ENCODE measurements at places on chromosomes 2 and 18.

GRCh38 chr2:178825183-178825582, 18.0 kb upstream of the TTN start:
- peak; percentile 73 for DNase-seq

- DNase-seq, result no peak
Observed at GRCh38 chr2:191791953-191792560, 54.8 kb downstream of the CAVIN2 start.

GRCh38 chr2:84879584-84880394, 1.1 kb downstream of the TRABD2A start:
- DNase-seq, result no peak

DNA sequence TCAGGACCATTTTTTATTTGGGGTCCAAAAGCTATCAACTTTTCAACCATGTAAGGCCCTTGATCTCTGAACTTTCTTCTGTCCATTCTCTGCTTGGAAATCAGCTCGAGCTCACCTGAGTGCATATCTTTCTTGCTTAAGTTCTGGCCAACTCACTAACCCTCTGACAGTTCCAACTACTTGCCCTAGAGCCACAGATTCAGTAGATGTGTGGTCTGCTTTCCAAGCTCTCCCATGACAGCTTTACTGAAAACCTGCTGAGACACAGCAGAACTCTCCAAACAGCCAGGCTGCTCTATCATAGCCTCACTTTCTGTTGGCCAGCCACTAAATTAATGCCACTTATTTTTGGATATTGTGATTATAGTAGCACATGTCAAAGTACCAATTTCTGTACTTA, 21.2 kb upstream of the IKZF2 start:
- no peak for DNase-seq

DNA sequence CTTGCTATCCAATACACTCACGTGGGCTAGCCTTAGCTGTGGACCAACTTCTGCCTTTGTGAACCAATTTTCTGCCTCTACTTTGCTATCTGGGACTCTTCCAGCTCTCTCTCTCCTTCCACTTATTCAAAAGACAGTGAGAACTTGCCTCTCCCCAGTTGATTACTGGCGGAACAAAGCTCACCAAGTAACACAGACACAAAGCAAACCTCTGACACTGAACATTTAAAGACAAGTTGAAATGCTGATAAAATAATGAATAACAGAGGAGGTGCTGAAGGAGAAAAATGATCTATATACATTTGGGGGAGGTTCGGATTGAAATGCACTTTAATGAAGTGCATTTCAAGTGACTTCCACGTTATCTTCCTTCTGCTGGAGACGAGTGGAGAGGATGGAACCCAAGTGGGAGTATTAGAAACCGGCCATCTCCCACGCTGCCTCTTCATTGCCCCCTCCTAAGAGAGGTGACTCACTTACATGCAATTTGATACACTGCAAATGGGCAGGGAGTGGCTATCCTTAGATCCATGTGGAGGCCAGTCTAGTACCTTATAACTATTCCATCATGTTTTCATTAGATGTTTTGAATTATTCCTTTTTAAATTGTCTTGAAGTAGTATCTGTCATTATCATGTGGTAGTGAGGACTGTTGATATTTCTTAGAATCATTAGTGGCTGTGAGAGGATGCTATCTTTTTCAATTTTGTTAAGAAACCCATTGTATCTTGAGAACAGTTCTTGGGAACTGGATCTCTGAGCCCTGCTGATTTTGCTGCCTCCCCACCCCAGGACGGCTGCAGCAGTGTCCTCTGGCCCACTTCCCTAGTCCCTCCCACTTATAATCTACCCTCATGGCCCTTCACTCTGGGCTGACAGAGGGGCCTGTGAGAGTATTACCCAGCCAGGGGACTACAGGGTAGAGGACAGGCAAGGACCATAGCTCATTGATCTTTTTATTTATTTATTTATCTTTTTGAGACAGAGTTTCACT, 6.0 kb upstream of the GLI2 start:
- DNase-seq, result peak; percentile 80

DNA sequence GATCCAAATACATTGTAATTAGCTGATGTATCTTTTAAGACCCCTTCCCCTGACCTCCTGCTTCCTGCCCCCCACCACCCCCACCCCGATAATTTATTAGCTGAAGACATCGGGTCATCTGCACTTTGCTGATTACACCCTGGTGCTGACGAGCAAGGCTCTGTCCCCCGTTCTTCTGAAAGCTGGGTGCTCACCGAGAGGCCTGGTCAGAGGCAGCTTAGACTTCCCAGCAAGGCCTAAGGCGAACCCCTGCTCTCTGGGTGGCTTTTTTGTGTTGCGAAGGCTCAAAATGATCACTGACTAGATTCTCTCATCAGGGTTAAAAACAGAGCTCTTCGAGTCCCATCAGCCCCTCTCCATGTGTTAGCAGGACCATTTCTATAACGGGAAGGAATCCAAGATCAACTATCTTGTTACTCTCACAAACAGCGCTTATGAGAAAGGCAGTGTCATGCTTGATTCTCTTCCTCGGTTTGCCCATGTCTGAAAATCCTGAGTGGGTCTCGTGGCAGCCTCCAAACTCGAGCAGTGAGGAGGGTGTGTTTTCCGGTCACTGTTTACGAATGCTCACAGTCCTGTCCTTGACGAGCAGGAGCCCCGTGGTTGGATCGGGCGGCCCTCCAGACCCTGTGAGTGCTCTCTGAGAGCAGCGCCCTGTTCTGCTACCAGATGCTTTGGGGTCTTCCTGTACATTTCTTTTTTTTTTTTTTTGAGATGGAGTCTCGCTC, 201.6 kb downstream of the HDAC4 start:
- DNase-seq, result no peak

DNA sequence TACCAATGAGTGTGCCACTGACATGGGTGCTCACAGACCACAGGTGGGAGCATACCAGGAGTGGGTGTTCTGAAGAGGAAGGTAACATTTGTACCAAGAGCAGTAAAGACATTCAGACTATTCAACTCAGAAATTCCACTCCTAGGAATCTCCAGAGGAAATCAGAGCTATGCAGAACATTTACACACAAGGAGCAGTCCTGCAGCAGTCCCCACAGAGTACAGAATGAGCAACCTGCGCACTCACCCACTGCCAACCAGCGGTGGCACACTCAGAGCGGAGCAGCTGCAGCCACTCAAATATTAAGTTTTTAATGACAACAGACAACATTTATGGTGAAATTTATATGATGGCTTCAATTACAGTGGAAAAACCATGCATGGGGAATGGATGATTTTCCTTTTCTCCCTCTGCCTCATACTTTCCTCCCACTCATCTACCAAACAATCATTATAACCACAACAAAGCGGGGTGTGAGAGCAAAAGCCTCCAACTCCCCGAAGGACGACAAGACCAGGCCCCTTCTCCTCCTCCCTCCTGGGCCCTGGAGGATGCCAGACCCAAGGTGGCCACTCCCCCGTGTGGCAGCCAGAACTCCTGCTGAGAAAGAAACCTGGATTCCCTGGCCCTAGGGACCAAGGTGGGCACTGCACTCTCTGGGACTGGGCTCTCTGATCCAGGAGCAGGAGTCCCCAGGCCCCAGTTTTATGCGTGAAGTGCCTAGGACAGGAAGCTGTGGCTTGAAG, 5.4 kb downstream of the HS6ST1 start:
- peak; percentile 22 for DNase-seq

- peak; percentile 53 for DNase-seq
Observed at GRCh38 chr2:238820916-238821315, 27.0 kb upstream of the TWIST2 start.

DNA sequence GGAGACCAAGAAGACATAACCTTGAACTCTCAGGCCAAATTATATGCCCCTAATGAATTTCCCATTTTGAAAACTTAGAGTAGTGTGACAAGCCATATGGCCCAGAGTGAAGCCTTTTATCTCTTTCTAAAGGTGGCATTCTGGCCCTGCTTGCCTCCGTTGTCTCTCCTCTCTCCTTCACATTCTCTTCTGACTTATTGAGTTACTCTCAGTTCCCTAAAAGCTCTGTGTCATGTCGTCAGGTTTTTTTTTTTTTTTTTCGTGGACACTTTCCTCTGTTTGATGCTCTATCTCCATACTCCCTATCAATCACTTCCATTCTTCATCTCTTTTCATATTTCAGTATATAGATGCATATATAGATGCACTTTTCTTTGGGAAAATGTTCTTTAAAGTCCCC, 128.1 kb upstream of the RPRM start:
- no peak for DNase-seq

DNA sequence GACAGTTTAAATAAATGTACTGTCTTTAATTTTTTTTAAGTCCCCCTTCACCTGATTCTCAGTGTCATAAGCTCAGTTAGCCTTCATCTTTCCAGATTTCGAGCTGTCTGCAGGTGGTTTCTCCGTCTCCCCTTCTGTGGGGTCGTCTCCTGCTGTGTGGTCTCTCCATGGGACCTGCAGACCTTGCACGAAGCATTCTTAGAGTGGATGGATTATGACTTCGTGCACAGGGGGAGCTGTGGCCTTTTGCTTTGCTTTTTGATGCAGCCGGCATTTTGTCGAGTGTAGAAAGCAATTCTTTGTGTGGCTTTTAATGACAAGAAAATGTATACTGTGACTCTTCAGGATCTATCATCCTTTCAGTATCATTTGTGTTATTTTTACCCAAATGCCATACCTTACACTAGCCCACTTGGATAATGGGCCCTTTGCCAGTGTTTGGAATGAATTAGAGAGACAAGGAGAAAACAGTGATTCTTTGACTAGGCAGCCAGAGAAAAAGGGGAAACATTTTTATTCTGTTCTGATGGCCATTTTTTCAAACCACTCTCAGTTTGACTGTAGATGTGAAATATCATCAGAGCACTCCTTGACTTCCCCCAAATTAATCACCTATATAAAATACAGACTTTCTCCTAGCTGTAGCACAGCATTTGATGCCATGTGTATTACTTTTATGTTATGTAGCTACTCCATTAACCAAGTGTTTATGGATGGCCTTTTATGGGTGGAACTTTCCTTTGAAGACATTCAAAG, 54.3 kb downstream of the ITGA6 start:
- DNase-seq, result no peak

DNA sequence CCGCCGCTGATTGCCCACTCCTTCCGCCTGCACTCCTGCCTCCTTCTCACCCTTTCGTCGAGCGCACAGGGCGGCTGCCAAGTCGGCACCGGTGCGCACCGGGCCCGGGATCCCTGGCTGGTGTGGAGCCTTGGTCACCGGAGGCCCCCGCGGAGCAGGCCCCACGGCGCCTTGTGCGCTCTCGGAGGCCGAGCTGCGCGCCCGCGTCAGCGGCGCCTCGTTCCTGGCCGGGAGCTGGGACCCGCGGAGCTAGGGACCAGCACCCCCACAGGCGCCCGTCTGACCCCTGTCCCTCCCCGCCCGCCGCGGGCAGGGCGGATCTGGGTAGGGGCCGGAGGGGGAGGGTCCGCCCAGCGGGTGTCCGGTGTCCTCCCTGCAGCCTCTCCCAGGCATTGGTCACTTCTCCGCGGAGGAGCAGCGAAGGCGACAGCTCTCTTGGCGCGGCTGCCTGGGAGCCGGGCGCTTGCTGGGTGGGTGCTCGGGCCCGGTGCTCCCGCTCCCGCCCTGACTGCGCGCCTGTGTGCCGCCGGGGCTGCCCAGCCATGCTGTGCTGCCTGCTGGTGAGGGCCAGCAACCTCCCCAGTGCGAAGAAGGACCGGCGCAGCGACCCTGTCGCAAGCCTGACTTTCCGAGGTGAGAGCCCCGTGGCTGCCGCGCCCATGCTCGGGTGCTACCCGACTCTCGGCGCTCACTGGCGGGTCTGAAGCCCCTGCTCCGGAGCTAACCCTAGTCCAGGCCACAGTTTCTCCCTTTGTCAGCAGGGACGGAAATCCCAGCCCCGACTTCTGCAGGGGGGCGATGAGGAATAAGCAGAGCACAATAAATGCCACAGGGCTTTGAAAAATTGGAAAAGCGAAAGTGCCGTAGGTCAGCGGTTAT, 13.2 kb downstream of the DYSF start:
- peak; percentile 36 for DNase-seq

DNA sequence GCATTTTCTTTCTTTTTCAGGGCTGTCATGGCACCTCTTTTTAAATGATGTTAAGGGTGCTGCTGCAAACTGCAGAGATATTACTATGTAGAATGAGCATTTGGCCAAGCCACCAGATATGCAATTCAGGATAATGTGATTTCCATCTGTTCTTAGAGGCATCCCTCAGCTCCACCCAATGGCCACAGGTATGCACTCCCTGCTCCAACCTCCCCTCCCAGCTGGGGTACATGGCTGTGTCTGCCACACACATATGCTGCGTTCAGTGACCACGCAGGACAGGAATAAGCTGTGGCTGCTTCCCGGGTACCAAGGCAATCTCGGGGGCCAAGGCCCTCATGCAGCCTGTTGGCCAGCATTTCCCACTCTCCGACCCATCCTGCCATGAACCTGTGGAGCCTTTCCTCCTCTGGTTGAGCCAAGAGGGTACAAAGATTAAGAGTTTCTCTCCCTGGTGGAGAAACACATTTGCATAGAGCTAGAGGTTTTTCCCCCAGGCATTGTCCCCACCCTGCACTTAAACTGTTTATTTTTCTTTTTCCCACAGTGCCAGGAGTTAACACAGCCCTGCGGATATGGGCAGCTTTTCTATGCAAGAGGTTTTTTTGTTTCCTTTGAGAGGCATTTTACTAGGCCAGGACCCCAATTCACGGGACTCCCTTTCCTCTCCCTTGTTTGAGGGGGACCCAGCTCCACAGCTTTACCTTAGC, 147.0 kb downstream of the GCA start:
- no peak for DNase-seq

GRCh38 chr2:23505984-23506380, 121.0 kb downstream of the KLHL29 start:
- DNase-seq, result no peak

DNA sequence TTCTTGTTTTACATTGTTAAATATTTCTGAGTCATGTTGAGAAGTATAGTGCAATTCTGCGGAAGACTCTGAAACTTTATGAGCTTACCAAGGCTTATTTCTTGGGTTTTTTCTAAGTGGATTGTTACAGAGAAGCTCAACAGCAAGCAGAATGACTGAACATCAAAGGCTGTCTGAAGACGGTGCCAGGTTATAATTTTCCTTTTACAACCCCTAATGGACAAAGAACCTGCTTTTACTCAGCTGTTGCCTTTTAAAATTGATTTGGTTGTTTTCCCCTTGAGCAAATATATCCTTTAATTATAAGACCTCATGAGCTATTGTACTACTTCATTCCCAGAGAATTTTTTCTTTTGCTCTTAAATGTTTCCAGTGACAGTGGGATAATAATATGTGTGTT, 41.6 kb downstream of the LAMA3 start:
- DNase-seq, result no peak

GRCh38 chr18:955384-956066, 50.9 kb downstream of the ADCYAP1 start:
- DNase-seq, result no peak

DNA sequence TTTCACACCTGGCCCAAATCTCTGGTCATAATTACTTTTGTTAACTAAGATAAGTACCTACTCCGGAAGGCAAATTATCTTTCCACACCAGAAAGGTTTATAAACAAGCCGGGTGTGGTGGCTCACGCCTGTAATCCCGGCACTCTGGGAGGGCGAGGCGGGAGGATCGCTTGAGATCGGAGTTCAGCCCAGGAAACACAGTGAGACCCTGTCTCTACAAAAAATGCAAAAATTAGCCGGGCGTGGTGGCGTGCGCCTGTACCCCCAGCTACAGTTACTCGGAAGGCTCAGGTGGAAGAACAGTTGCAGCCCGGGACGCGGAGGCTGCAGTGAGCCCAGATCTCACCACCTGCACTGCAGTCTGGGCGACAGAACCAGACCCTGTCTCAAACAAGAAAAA, 2.1 kb downstream of the PUM2 start:
- no peak for DNase-seq

GRCh38 chr2:96535331-96535730, 1.2 kb upstream of the ARID5A start:
- no peak for DNase-seq
